ENCODE measurements at places on chromosomes 7 and 10.

DNA sequence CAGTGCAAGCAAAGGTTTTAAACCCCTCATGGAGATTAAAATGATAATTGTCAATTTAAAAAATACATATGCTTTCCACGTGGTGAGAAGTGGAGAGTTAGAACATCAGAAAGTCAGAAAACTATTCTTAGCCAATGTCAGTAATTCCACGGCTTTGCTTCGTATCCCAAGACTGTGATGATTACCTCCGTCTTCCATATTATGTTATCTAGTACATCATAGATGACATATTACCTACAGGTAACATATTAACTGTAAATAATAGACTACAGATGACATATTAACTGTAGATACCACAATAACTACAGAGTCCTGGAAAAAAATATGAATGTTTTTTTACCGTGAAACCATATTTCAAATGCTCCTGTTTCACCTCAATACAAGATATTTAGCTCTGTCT is 579.4 kb upstream of the PFKP start:
- no peak for DNase-seq

DNA sequence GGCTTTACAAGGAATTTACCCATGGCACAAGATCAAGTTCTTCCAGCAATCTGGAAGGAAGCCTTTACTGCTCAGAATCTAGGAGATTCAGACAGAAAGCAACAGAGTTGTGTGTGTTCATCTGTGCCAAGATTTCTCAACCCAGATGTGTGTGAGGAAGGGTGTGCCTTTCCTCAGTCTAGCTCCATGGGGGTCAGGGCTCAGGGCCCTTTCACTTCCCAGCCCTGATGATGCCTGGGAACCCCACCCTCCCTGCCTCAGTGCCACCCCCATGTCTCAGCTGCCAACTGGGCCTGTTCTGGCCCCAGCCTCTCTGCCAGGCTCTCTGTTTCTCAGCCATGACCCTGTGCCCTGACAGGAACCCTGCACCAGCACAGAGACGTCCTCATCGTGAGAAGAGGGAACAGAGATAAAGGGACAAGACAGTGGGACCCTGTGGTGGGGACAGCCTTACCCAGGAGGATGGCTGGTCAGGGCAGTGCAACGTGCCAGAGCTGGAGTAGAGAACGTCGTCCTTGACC is 102.0 kb downstream of the VIPR2 start:
- no peak for DNase-seq

- DNase-seq: no peak
Observed at GRCh38 chr7:130733931-130734814, at the start of gene KLF14. KLF14 (minus strand) TSS chr7:130734207; CDS start chr7:130734033, 174 bp downstream.

DNA sequence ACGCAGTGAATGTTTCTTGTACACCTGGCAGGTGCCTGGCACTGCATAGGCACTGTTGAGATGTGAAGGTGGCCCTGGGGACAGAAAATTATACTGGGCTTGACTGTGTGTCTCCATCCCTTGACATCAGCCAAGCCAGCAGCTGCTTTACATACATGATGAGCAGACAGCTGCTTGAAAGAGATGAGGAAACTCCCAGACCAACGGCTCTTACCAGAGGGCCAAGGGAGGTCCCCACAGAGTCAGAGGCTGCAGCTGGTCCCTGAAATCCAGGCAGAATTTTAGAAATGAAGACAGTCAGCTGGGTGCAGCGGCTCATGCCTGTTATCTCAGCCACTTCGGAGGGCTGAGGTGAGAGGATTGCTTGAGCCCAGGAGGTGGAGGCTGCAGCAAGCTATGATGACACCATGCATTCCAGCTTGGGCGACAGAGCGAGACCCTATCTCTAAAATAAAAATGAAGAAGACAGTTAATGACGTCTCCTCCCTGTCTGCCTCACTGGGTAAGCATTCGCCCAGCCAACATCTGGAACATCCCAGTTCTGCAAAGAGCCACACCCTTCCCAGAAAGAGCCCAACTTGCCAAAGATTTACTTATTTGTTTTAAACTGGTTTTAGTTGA is 17.6 kb downstream of the LIMK1 start:
- DNase-seq: no peak

DNA sequence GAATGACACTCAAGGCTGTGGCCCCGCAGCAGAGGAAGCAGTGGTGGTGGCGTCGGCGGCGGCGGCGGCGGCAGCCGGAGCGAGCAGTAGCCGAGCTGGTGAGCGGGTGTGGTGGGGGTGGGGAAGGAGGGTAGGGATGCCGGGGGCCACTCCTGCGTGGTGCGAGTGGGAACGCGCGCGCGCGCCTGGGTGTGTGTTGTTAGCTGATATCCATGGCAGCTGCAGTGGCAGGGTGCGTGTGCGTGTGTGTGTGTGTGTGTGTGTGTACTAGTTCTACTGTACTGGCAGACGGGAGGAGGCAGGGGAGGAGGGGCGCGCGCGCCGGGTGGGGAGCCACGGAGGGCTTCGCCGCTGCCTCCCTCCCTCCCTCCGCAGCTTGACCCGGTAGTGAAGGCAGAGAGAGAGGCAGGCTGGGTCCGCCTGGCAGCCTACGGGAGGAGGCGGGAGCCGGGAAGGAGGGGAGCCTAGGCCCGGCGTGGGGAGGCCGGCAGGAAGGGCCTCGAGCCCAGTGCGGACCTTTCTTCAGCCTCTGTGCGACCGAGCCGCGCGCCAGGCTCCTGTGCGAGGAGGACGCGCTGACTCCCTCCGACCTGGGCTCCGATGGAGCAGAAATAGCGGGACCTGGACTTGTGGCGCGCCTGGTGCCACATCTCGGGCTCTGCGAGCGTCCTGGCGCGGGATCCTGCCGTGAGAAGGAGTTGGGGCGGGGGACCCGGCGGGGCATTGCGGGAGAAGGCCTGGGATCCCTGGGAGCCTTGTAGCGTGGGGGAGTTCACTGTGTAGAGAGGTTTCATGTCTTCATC is at the start of gene MAGI2:
Gene MAGI2, minus strand, starts transcription at position 110 of the 803 bp plus-strand sequence. CDS start 347 bp downstream, outside the sequence.
- DNase-seq: peak; percentile 83

GRCh38 chr10:6226216-6226615 is 23.5 kb downstream of the PFKFB3 start:
- DNase-seq: no peak

- DNase-seq: no peak
Observed at GRCh38 chr7:117085275-117085674, 132.0 kb downstream of the ST7 start.

DNA sequence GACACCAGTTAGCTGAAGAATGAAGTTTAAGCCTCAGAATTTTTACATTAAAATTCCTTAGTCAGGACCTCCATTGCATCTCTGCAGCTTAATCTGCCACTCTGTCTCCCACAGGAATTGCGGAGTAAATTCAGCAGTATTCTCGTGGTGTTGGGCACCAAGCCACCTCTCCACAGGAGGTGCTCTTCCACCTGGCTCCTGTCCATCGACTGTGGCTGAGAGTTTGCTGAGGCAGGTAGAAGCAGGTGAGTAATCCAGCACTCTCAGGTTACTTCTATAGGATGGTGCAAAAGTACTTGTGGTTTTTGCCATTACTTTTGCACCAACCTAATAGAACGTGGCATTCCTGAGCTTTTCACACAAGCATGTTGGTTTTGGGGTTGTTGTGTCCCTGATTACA is 134.1 kb downstream of the GFRA1 start:
- DNase-seq: no peak

GRCh38 chr7:50812841-50813475 is 30.3 kb upstream of the GRB10 start:
- DNase-seq: peak; percentile 71

- peak; percentile 93 for DNase-seq
Observed at GRCh38 chr7:128236924-128237586, 4.0 kb upstream of the LEP start.

GRCh38 chr7:94655126-94655847 is 646 bp downstream of the SGCE start:
- no peak for DNase-seq

- peak; percentile 88 for DNase-seq
Observed at GRCh38 chr7:113087071-113087998, 708 bp upstream of the GPR85 start.

GRCh38 chr7:114598946-114599345 is 184.3 kb downstream of the FOXP2 start:
- no peak for DNase-seq

DNA sequence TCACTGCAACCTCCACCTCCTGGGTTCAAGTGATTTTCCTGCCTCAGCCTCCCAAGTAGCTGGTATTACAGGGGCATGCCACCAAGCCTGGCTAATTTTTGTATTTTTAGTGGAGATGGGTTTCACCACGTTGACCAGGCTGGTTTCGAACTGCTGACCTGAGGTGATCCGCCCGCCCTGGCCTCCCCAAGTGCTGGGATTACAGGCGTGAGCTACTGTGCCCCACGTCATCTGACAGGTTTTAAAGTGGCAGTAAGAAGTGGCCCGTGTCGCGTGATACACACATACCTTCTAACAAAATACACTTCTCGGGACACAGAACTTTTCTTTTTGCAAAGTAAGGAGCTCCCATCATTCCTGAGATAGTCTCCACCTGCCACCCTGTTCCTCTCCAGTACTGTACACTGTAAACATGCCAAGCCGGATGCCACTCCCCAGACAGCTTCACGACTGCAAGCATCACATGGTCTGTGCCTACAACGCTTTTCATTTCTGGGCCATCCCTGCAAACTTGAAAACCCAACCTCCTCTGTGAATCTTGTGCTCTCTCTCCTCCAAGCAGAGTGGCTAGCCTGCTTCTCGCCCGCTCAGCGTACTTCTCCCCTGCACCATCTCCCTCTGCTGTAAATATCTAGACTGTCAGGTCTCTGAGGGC is 256.3 kb upstream of the KLF14 start:
- DNase-seq: no peak

DNA sequence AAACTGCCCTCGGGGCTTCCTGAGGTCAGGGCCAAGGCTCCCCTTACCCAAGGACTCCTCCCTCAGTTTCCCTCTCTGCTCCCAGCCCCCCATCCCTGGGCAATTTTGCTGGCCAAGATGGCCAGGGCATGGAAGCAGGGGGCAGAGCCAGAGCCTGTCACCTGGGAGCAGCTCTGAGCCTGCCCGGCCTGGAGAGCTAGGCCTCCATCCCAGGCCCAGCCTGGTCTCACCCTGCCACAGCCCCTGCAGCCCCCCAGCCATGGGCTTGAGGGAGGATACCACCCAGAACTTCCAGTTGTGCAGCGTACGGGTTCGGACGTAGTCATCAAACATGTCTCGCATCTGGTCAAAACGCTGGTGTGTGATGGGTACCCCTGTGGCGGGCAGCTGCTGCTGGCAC is 17.0 kb upstream of the TBL2 start:
- no peak for DNase-seq

DNA sequence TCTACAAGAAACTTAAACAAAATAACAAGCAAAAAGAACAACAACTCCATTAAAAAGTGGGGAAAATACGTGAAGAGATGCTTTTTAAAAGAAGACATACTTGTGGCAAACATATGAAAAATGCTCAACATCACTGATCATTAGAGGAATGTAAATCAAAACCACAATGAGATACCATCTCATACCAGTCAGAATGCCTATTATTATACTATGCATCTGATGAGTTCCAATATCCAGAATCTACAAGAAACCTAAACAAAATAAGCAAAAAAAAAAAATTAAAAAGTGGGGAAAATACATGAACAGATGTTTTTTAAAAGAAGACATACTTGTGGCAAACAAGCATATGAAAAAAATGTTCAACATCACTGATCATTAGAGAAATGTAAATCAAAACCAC is 29.6 kb upstream of the AKR1C3 start:
- no peak for DNase-seq

DNA sequence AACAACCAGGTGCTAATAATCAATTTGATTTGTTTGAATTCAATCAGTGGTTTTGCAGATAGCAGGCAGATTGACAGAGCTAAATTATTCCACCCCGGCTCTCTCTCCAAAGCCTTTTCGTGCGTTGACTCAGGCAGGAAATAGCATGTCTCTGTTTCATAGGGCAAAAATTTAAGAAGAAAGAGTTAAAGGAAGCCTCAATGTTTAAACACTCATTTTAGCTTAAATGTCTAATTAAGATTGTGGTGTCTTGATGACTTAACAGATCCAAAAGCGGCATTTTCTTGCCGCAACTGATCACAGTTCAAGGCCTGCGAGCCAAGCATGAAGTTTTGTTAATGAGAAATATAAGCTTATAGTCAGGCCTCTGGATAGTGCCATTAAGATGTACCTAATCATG is 1051.1 kb upstream of the AUTS2 start:
- peak; percentile 16 for DNase-seq

DNA sequence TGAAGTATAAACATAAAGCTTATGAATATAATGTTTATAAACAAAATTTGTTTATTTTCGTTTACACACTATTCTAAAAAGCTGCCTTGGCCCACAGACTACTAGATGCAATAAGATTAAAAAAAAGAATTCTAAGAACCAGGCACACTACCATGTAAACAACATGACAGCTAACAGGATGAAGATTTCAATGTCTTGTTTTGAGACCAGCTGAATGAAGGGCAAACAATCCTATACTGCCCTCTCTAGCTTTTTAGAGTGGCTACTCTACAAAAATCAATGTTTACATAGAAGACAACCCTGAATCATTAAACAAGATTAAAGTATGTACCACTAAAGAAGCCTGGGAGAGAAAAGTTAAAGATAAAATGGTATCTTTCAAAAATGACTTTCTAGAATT is 38.6 kb downstream of the SLC25A40 start:
- DNase-seq: no peak

GRCh38 chr7:84624527-84624926 is 429.9 kb upstream of the SEMA3A start:
- peak; percentile 14 for DNase-seq

- no peak for DNase-seq
Observed at GRCh38 chr10:121171825-121172787, 320.9 kb downstream of the WDR11 start.

- DNase-seq: peak; percentile 89
Observed at GRCh38 chr10:6171881-6172695, 30.6 kb upstream of the PFKFB3 start.

DNA sequence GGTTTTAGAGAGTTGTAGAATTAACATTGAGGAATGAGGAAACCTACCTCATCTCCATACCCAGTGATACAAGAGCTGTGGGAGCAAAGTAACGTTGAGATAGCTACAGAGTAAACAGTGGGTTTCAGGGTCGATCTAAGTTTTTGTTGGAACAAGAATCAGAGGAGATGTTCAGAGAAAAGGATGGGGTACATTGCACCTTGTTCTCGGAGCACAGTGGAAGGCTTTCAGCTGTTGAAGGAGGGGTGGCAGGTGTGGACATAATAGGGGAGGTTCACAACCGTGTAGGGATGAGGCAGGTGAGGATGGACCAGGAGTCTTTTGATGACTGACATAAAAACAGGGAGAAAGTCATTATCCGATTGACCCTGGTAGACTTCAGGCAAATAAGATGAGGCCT is 121.7 kb downstream of the MLLT10 start:
- no peak for DNase-seq

DNA sequence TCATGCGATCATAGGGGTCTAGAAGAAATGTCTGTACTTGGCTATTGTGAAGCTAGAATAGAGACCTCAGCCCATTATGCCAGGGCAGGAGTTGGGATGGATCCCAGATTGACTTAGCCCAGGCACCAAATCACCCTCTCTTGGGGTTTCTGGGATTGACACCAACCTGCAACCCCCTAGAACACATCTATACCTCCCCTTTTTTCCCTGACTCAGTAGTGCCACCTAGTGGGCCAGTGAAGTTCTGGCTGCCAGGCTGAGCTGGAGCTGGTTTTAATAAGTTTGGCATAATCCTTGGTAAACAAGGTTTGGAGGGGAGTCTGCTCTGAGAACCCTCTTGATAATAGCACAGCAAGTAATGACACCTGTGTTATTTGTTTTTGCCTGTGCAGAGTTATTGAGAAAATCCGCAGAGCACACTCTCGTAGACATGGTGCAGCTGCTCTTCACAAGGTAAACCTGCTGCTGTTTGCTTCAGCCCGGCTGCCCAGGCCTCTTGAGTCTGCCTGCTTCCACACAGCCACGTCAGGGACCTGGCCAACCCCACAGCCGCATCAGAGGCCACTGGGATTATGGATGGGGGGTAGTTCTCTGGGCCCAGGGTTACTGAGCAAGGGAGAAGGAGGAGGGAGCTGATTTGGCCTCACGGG is 43.3 kb upstream of the NFKB2 start:
- peak; percentile 33 for DNase-seq

Data from stromal cell of bone marrow (primary cell).